MG63 (cell line): ENCODE measurements at places on chromosomes 1 and 21. TPM values are rescaled to one million over a fixed set of nuclear protein-coding genes. Genes with fewer than 3 reads are reported as not detected.

GRCh38 chr1:110750562-110750961, 75.8 kb upstream of the KCNA3 start:
- no peak for DNase-seq

- no peak for DNase-seq
Measured at GRCh38 chr1:245216366-245217115, 61.8 kb downstream of the KIF26B start.

Gene RAB3GAP2
- 16.3 and 16.8 TPM in 2 replicates for total RNA-seq

Gene MFSD2A
- 4.8 and 5.8 TPM in 2 replicates for total RNA-seq

Gene NBPF15
- total RNA-seq, result 16.1 and 24.4 TPM in 2 replicates

Gene PLA2G2F
- not detected in 2 replicates for total RNA-seq

Gene NBPF6
- total RNA-seq, result 0.13 and 0.35 TPM in 2 replicates
